Mucosa of descending colon (tissue), 3 donors: ENCODE measurements at places on chromosomes 2 and 18. TPM values are rescaled to one million over a fixed set of nuclear protein-coding genes. Genes with fewer than 3 reads are reported as not detected.
A peak's percentile ranks its signal among the peaks of the same experiment; 100 is the strongest.

GRCh38 chr2:180524499-180524898, 455.9 kb upstream of the UBE2E3 start:
- no peak for DNase-seq

GRCh38 chr2:7956126-7956689, 725.6 kb upstream of the ID2 start:
- no peak for DNase-seq

DNA sequence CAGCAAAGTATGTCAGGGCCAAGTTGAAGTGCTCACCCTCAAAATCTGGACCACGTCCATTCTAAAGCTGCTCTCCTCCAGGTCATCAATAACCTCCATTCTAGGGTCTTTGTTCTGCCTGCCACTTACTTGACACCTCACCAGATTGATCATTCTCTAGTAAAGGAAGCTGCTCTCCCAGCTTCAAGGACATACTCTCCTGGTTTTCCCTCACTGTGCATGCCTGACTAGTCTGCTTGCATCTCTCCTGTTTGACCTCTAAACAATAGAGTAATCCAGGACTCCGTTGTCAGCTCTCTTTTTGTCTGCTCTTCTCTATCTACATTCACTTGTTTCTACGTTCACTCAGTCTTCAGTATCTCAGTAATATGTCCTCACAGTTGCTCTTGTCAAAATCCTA, 59.1 kb downstream of the FRZB start:
- no peak for DNase-seq

DNA sequence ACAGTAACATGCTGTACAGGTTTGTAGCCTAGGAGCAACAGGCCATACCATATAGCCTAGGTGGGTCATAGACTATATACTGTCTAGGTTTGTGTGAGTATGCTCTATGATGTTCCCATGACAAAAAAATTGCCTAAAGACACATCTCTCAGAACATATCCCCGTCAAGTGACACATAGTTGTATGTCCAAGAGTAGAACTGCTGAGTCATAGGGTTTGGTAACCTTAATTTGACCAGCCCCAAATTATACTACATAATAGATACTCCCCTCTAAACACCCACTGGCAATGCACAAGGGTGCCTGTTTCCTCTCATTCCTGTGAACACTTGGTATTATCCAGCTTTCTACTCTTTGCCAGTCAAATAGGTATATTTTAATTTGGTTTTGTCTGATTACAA, 161.6 kb downstream of the LCLAT1 start:
- DNase-seq = no peak

Gene UCN
- total RNA-seq = 0.92 TPM

GRCh38 chr2:59032499-59032898, 791.4 kb upstream of the FANCL start:
- no peak for DNase-seq

- DNase-seq = no peak
These were observed 322.9 kb upstream of the KCNJ3 start for GRCh38 chr2:154375579-154375931.

Gene STPG4
- total RNA-seq = not detected

Gene CAPG
- total RNA-seq = 71.2 TPM

DNA sequence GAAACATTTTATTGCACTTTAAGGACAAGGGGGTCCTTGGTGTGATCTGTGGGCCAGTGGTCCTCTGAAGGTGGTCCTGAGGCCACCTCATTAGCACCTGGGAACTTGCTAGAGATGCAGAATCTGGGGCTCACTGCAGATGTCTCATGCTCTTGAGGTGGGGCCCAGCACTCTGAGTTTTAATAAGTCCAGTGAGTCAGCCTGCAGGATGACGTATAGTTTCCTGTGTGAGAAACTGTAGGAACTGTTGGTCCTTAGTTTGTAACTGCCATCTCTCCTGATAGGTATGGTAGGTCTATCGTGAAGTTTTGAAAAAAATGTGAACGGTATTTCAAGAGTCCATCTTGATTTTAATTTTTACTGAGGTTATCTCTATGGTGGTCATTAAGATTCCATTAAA, 2.8 kb downstream of the TRPM8 start:
- DNase-seq = no peak

GRCh38 chr2:46340740-46341420, 43.7 kb downstream of the EPAS1 start:
- DNase-seq = no peak

Gene PLCL1
- total RNA-seq = 1.6 TPM

Gene WIPF1
- 28.9 TPM for total RNA-seq

- no peak for DNase-seq
These were observed 251.3 kb upstream of the ETAA1 start for GRCh38 chr2:67145851-67146250.

Gene RMDN2
- total RNA-seq = 46.2 TPM

- peak; percentile 52 for DNase-seq
These were observed 31.0 kb downstream of the RNF125 start for GRCh38 chr18:32049393-32050171.

DNA sequence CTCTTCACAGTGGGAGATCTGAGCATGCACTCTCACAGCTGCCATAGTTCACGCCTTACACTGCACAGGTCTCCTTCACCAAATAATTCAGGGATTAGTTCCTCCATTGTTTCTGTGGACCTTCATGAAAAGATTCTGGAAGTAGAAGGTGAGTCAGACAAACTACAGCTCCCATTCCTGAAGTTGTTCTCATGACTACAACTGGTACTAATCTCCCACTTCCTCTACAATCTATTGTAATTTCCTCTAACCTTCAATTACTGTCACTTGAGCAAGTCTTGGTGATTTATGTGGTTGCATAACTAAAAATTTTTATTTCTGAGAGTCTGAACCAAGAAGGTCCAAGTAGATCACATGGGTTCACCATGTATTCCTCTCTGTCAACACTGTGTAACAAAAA, 128.7 kb downstream of the XIRP2 start:
- no peak for DNase-seq

DNA sequence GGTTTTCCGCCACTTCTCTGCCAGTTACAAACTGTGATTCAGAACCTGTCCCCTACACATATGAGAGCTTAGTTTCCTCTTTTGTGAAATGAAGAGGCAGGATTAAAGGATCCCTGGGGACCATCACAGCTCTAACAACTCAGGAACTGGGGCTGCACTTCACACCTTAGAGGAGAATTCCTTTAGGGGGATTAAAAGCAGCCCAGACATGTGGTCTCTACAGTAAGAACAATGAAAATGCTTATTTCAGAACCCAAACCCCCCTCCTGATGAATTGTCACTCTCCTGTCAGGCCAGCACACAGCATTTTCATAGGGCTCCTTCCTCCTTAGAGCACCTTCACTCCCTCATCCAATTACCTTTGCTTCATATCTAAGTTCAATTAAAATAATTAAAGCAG, 101.5 kb upstream of the NEDD4L start:
- DNase-seq = no peak

- DNase-seq = no peak
These were observed 814.2 kb downstream of the LRP1B start for GRCh38 chr2:141316606-141317005.

- DNase-seq = no peak
These were observed 17.9 kb upstream of the GNAL start for GRCh38 chr18:11671156-11671555.

Gene DYSF
- total RNA-seq = 6.8 TPM

Gene SPDYA
- total RNA-seq = 1.1 TPM

Gene CCT4
- 65.7 TPM for total RNA-seq

Gene B3GNT7
- total RNA-seq = 330 TPM

DNA sequence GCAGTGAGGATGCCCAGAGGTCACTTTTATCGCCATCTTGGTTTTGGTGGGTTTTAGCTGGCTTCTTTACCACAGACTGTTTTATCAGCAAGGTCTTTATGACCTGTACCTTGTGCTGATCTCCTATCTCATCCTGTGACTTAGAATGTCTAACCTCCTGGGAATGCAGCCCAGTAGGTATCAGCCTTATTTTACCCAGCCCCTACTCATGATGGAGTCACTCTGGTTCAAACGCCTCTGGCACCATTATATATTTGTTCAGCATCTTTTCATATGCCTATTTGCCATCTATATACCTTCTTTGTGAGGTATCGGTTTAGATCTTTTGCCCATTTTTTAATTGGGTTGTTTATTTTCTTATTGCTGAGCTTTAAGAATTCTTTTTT, 7.2 kb upstream of the CCNT2 start:
- DNase-seq = no peak

- DNase-seq = no peak
These were observed 45.5 kb downstream of the ZFP36L2 start for GRCh38 chr2:43180897-43181296.

Gene FOXD4L1
- not detected for total RNA-seq

Gene EFHD1
- total RNA-seq = 2.2 TPM

- no peak for DNase-seq
These were observed 259.0 kb upstream of the REG3G start for GRCh38 chr2:78766459-78766858.

- DNase-seq = peak; percentile 50
These were observed 13.1 kb upstream of the ROCK2 start for GRCh38 chr2:11357428-11357972.

- DNase-seq = no peak
These were observed 23.1 kb downstream of the CYP27C1 start for GRCh38 chr2:127196998-127197397.

DNA sequence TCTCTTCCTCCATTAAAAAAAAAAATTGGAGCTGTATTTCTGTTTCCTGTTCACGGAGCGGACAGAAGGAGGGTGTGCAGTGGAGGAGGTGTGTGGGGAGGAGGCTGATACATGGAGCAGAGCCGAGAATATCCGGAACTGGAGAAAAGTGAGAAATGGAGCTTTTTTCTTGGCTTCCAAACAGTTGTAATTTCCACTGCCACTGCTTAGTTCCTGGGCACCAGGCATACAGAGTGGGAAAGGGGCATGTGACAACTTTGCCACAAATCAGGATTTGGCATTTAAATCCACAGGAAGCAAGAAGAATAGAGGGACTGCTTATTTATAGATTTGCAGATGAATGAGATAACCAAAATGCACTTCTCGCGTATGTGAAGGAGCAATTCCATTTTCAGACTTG, 71.2 kb downstream of the BCL11A start:
- DNase-seq = no peak

DNA sequence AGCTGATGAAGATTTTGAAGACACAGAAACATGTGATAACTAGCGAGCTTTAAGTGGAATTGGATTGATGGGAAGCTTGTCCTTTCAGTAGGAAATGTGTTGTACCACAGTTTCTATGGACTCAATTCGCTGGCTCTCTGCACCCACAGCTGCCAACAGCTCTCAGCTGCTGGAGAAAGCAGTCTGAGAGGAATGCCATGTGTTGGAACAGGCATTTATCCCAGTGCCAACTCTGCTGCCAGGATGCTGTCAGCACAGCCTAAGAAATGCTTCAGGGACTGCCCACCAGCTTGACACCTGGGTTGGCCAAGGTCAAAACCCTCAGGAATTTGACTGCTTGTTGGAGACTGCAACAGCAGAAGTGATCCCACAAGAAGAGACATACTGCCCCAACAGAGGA, 193.0 kb upstream of the THSD7B start:
- no peak for DNase-seq

Gene PTPRN
- 1.0 TPM for total RNA-seq

GRCh38 chr2:238565031-238565430, 138.3 kb downstream of the ASB1 start:
- no peak for DNase-seq

Gene CYP26B1
- total RNA-seq = 2.5 TPM

Gene PRADC1
- total RNA-seq = 30.4 TPM

DNA sequence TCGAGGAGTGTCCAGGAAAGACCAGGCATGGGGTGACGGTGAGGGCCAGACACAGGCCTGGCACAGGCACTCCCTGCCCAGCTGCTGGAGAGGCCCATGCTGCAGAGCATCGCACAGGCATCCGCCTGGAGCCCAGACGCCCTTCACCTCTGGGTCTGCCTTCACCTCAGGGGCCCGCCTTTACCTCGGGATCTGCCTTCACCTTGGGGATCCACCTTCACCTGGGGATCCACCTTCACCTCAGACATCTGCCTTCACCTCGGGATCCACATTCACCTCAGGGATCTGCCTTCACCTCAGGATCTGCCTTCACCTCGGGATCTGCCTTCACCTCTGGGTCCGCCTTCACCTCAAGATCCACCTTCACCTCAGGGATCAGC, 7.7 kb downstream of the KIF1A start:
- no peak for DNase-seq

DNA sequence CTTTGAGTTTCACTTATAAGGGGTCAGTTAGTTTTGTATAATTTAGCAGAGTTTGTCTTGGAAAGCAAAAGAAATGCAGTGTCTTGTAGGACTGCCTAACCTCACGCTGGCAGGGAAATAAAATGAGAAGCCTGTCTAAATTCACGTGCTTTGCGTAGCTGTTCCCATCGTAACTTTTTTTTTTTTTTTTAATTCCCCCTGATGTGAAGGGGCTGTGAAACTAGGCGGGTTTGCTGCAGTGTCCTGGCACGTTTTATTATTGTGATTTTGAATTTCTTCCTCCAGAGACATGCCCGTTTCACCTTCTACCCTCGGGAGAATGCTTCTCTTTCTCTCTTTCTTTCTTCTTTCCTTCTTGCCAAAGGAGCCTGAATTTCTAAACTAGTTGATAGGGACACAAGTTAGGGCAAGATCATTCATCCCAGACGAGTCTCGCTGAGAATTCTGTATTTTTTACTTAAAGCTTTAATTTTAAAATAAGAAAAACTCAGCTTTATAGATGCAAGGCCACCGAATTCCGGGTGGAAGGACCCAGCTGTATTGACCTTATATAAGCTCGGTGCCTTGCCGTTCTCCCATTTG, 2.3 kb downstream of the MEIS1 start:
- no peak for DNase-seq

DNA sequence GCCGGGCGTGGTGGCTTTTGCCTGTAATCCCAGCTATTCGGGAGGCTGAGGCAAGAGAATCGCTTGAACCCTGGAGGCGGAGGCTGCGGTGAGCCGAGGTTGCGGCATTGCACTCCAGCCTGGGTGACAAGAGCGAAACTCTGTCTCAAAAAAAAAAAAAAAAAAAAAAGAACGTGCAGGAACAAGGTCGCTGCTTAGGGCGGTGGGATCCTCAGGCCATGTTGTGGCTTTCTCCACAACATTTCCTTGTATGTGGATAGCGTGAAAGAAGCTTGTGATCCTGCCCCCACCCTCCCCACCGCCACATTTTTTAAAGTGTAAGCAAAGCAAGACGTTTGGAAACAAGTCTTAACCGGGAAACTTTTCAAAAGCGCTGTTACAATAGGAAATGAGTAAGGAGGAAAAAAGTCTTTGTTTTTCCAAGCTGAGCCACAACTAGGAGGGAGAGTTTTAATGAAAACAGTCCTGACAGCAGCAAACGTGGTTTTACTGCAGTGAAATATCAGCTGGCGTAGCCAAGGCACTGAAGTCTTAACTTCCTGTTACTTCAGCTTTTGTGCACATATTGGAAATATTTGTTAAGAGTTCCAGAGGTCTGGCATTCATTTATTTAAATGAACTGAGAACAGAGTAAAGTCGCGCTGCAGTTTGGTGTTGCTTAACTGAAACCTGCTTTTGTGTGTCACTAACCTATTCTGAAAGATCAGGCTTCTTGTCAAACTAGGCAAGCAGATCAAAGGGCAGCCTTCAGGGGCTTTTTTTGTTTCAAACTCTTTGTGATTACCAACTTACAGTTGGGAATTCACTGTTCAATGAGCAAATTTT, 3.8 kb downstream of the TGIF1 start:
- peak; percentile 59 for DNase-seq
